ENCODE measurements at places on chromosomes 6 and 20.

GRCh38 chr6:53532942-53533341, 12.0 kb downstream of the GCLC start:
- no peak for DNase-seq

DNA sequence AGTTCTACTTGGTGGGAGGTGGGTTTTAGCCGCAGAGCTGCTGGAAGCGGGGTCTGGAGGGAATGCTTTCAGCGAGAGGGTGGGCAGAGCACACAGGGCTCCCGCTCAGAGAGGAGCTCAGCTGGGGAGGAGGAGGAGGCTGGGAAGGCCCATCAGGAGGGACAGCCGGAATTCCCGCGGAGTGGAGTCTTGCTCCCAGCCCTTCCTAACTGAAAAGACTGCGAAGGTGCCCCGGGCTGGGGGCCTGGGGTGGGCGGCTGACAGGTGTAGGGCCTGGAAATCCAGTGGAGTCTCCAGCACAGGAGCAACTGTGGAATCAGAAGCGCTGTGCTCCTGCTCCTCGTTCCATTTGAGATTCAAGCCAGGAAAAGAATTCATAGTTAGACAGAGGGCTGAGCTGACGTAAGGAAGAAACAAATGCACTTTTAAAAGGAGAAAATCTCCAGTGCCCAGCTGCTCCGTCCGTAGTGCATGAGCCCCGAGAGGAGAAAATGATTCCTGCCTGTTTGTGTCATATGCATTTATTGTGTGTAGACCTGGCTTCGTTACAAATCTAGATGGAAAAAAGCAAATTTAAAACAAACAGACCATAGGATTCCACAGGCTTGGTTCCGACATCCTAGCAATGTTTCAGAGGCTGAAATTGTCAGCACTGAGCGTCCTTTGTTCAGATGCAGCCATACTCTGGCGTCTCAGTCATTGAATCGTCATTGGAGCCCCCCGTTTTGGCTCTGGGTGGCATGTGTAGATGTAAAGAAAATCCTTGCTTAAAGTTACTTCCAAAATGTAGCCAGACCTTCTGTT, 197.7 kb downstream of the SMOC2 start:
- no peak for DNase-seq

DNA sequence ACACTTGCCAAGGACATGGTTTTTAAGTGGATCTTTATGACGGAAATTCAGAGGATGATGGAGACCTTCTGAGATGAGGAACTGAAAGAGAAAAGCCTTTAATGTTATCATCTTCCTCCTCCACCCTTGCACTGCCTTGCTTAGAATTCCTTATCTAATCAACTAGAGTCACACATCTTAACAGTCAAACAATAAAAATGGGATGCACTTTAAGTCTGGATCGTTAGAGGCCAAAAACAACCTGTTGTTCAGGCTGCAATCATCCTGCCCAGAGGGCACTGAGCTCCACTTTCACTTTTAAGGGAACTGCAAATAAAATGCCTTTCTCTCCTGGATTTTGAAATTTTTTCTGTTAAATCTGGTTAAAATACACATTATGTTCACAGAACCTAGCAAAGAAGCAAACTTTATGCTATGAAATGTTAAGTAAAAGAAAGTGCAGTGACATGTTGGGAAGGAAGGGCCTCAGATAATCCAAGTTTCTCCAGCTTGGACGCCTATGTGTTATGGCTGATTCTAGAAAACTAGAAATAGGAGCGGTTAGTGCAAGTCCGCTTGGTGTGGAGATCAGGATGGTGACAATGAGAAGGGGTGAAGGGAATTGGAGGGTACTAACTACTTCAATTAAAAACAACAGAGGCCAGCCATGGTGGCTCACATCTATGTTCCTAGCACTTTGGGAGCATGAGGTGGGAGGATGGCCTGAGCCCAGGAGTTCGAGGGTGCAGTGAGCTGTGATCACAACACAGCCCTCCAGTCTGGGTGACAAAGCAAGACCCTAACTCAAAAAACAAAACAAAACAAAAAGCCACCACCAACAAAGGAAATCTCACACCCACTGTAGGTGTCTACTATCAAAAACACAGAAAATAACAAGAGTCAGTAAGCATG, 66.4 kb upstream of the KIF13A start:
- no peak for DNase-seq

DNA sequence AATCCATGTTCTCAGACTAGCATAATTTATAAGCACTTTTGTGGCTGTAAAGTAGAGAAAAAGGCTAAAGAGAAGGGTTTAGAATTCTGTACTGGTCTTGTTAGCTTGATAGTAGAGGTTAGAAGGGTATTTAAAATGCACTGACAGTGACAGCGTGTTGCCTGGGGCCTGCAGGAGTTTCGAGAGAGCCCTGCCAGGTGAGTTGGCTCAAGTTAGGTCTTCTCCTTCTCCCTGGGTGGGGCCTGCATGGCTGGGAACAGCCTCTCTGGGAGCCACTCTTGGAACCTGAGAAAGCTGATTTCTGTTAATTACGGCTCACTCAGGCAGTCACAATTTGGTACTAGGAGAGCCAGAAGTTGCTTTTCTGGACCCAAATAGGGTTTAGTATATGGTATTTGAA, 103.7 kb downstream of the ARID1B start:
- DNase-seq = no peak

DNA sequence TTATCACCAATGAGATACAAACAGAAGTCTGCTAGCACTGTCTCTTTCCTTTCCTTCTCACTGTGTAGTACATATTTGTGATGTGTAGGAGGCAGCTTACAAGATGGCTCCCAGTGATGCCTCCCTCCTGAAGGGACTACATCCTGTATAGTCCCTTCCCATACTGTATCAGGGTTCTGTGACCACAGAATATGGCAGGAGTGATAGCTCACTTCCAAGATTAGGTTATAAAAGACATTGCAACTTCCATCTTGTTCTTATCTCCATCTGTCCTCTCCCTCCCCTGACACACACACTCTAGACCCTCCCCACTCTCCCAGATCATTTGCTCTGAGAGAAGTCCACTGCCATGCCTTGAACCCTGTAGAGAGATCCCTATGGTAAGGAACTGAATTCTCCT, 38.0 kb downstream of the SESN1 start:
- DNase-seq = no peak

DNA sequence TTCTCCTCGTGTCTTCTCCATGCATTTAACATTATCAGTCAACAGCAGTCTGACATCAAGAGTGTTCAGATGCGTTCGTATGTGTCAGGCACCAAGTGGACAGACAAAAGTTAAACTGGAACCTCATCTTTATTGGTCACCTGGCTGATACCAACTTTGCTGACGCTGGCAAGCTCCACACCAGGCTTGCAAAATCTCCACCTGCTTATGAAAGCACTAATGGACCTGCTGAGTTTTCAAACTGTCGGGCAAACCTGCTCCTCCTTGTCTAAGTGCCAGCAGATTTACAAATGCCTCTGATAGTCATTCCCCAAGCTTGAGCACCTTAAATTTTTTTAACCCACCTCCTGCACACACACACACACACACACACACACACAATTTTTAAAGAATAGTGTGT, 27.9 kb upstream of the DSP start:
- no peak for DNase-seq

DNA sequence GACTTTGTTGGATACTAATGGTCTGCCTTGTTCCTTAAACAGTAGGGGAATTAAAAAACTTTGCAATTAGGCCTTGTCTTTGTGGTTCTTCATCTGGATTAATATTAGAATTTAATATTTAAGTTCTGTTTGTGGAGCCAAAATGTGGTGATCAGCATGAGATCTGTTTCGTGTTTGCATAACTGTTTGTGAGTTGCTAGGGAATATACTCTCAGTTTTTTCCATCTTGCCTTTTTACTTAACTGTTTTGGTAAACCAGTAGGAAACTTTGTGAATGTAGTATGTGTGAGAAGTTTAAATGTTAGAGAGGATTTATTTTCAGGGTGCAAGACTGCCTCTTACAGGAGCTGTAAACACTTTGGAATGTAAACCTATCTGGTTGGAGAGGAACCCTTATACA, 35.6 kb downstream of the LRRC1 start:
- no peak for DNase-seq
